Hindlimb muscle (tissue), 1 donor: ENCODE measurements at places on chromosomes 4 and X.

DNA sequence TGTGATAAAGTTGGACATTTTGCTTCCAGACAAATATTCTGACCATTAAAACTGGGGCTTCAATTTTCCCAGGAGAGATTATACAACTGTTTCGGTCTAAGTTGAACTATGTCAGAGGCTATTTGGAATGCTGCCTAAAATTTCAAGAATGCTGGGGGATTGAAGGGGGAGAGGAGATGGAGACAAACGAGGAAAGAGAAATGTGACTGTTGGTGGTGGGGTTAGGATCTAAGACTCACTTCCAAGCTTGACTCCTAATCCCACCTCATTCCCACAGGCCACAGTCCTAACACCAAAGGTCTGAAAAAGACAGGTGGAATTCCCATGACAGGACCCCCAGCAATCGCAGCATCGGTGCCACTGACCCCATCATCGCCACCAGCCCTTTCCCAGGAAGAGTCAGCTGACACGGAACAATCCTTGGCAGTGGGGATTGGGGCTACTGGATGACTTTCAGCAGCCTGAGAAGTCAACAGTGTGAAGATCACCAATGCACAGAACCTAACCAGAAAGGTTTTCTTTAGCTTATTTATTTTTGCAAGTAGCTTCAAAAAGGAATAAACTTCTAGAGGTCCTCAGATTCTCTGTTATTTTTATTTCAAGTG is 74.0 kb upstream of the PRSS48 start:
- no peak for DNase-seq

- no peak for DNase-seq
Observed at GRCh38 chr4:101169044-101170014, 178.0 kb downstream of the PPP3CA start.

- peak; percentile 23 for DNase-seq
Observed at GRCh38 chrX:39820938-39821708, 276.6 kb downstream of the BCOR start.

DNA sequence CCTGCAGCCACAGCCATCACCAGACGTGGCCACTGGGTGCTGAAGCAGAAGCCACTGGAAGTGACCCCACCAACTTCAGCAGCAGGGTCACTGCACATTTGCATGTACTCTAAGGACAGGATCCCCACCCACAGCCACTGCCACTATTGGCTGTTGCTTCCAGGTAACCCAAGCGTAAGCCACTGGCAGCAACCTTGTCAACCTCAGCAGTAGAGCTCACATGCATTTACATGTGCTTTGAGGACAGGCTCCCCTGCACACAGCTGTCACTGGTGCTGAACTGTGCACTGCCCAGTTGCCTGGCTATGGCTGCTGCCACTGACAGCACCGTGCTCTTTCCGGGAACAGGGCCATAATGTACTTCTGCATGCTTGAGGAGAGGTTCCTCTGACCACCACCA is 332.4 kb upstream of the DMD start:
- no peak for DNase-seq

DNA sequence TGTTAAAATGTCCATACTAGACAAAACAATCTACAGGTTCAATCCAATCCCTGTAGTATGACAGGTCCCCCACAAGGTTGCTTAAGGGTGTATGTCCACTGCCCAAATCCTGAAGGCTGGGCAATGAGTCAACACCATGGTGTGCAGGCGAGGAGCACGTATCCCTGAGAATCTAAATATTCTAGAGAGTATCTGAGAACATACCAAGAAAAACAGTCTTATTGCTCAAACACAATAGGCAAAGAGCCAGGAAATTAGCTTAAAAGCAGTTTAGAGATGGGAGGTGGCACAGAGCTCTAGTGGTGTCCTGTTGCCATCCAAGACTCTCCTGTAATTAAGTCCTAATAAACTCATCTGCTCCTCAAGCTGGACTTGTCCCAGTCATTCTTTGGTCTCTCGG is 37.0 kb downstream of the RCHY1 start:
- no peak for DNase-seq

- DNase-seq: peak; percentile 1
Observed at GRCh38 chrX:31702222-31702621, 630.4 kb upstream of the FTHL17 start.

DNA sequence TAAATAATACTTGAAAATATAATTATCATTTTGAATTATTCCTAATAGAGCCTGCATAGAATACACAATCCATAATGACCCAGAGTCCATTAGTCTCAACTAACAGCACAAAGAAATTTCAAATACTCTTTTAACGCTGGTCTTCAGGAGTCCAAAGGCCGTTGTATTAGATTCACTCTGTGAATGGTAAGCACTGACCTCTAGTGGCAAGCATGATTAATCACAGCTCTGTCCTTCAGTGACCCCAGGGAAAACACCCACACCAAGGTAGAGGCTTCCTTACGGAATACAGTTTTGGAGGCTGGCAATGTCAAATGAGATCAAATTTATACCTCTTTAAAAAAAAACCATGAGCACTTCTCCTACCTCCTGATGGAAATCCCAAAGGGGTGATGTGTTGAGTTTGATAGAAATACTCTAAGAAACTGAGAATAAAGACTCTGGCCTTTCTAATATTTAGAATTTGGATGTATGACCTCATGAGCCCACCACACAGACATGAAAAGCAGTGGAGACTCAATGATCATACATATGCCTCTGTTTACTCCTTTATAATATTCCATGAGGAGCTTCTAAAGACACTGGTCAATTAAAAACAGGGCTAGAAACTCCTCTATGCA is 147.2 kb upstream of the DKK2 start:
- DNase-seq: peak; percentile 59

DNA sequence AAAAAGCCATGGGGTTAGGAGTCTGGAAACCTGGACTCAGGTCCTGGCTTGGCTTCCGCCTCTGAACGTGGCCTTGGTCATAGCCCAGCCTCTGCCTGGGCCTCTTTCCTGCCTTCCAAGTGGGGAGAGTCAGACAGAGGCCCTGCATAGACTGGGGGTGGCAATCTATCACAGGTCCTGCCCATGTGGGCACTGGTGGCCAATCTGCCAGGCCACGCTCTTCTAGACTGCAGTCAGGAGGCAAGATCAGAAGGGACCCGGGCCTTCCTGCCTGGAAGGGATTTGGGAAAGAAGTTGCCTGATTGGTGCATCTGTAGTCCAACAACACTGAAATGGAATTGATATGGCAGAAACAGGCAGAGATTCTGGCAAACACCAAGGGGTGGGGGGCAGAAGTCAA is 46.1 kb downstream of the CNGA2 start:
- no peak for DNase-seq

GRCh38 chr4:102869569-102870197 is 891 bp downstream of the CISD2 start:
- DNase-seq: no peak

DNA sequence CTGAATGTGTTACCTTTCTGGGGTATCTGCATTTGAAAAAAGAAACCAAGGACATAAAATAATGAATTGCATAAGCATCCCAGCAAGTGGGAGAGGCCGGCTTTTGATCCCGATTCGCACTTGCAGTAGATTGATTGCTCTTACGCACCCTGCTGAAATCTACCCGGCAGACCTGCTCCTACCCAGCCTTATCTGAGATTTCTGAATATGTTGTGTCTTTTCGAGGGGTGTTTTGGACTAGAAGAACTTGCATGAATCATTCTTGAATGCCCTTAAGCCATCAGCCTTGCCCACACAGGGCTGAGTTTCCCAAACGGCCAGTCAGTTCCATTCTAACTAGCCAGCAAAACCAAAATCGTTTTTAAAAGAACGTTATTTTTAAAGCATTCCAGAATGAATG is 174.4 kb upstream of the BCOR start:
- DNase-seq: no peak

DNA sequence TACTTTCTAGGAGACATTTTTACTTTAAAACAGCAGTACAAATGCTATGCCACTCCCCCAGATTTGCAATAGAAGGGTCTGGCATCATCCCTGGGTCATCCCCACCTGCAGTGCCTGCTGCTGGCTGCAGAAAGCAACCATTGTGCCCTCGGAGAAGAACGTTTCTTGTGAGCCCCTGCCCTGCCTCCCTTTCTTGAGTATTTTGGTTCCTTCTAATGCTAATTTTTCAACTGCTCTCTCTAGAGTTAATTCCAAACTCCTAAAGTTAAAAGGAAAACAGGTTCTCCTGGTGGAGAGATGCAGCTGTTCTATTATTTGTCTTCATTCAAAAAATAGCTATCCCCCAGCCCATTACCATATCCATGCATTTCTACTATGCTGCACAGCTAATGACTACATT is 107.1 kb downstream of the IDS start:
- DNase-seq: no peak

DNA sequence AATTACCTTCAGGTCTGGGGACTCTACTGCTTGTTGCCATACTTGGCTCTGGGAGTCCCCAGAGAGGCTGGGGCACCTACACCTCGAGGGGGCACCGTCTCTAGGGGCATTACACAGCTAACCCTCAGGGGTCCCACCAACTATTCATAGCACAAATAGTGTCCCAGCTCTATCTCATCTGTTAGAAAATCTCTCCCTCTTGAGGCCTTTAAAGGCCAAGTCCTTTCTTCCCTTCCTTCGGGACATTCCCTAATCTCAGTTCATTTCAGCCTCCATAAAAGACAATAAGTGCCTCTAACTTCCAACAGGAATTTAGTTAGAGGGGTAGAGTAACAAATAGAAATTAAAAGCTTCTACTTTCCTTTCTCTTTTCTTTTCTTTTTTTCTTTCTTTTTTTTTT is 55.8 kb upstream of the SORBS2 start:
- DNase-seq: no peak

DNA sequence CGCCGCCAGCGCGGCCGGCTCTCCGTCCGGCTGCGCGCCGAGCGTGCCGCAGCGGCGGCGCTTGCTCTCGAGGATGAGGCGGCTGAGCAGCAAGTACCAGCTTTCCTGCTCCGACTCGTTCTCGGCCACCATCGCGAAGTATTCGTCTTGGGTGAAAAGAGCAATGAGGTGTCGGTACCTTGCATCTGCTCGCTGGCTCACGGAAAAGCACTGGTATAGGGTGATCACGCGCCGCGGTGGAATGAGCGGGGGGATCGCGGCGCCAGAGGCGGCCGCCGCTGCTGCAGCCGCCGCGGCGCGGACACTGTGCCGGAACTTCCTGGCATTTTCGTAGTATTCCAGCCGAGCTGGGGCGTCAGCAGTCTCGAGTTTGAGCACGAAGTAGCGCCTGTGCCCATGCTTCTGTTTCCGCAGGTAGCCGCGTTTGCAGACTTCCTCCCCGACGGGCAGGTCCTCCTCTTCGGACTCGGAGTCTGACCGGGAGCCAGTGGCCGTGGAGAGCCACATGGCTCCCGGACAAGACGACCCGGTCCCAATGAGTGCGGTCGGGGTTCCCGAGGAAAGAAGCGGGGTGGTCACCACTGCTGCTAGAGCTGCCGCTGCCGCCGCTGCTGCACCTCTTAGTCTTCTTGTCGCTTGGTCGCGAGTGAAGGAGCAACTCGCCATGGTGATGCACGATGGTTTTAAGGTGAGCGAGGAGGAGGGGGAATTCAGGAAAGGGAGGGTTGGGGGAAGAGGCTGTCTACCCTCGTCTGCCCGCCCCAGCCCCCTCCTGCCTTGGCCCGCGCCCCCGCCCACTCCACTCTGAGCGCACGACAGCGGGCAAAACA is 469 bp downstream of the IRS4 start:
- no peak for DNase-seq

DNA sequence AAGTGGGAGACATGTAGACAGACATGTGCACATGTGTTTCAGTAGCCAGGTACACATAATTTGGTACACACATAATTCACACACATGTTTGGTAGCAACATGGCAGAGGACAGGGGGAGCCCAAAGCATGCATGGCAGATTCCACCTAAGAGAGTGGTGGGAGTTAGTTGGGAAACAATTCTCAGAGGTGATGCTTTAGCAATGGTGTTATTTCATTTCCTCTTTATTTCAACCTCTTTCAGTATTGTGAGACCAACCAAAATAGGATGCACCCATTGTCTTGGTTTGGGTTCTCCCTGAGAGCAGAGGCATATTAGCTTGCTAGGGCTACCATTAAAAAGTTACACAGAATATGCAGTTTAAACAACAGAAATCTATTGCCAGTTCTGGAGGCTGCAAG is 92.2 kb upstream of the ANXA3 start:
- DNase-seq: no peak

- no peak for DNase-seq
Observed at GRCh38 chrX:108261549-108262203, 170.1 kb downstream of the ATG4A start.

GRCh38 chrX:93346309-93346708 is 327.1 kb downstream of the NAP1L3 start:
- no peak for DNase-seq

GRCh38 chr4:6876440-6876839 is 33.2 kb upstream of the TBC1D14 start:
- DNase-seq: no peak

DNA sequence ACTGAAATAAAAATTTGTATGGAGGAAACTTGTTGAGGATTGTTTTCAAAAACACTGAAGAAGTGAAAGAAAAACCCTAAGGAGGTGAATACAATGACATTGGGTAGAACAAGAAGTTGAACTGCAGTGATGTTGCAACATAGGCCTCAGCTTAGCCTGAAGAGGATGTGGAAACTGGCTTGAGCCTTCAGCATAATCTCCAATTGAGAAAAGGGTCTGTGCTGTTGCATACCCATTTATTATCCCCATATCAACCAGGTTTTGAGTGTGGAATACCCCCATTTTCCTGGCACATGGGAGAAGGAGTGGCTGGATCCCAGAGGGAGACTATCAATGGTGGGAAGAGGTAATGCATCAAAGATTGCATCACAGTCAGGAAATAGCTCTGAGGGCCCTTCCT is 695.0 kb upstream of the HS3ST1 start:
- no peak for DNase-seq

DNA sequence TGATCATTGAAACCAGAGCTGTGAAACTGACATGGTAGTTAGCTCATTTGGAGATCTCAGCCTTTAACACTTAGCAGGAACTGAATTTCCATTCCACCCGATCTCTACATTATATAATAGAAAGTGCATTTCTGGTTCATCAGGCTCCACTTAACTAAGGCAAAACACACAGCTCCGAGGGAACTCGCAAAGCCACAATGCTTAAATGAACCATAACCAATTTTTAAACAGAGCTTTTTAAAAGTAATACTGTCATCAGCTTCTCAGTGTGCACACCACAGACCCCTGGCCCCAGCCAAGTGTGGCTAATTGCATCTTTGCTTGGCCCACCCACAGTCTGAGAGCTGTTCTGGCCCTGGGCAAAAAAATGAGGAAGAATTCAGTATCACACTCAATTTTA is 66.1 kb downstream of the DCHS2 start:
- no peak for DNase-seq

DNA sequence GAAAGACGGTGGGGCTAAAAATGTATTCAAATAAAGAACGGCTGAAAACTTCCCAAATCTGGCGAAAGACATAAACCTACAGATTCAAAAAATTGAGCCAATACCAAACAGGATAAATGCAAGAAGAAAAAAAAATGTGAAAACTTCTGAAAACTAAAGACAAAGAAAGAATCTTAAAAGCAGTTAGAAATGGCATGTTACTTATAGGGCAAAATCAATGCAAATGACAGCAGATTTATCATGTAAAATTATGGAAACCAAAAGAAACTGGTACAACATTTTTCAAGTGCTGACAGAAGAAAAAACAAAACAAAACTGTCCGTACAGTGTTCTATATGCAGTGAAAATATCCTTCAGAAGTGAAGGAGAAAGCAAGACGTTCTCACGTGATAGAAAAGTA is 239.0 kb downstream of the PDGFC start:
- DNase-seq: no peak

- DNase-seq: no peak
Observed at GRCh38 chr4:101961144-101961543, 170.6 kb downstream of the BANK1 start.

- DNase-seq: peak; percentile 92
Observed at GRCh38 chr4:3531879-3532750, at the start of gene LRPAP1. TSS of gene LRPAP1 (minus strand) at chr4:3532422. CDS start at chr4:3532412, 10 bp downstream.
